AG04450 (cell line): ENCODE measurements at places on chromosomes 13 and 19.
A peak's percentile ranks its signal among the peaks of the same experiment; 100 is the strongest.

DNA sequence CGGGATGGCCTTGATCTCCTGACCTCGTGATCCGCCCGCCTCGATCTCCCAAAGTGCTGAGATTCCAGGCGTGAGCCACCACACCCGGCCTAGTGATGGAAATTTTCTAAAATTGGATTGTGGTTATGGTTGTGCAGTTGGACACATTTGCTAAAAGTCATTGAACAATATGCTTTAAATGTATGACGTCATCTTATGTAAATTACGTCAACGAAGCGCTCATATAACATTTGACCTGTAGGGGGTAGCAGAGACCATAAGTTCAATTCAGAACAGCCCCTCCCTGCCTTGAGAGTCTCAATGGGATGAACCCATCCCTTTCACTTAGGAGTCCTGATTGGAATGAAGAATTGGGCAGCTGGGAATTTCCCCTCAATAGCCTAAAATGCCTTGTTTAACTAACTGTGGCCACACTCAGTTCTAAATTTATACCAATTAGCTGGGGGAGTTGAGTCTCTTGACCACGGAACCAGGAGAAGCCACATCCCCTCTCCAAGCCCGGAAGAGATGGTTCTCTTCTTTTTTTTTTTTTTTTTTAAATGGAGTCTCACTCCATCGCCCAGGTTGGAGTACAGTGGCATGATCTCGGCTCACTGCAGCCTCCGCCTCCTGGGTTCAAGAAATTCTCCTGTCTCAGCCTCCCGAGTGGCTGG is 15.2 kb upstream of the TLE6 start:
- DNase-seq = peak; percentile 66

DNA sequence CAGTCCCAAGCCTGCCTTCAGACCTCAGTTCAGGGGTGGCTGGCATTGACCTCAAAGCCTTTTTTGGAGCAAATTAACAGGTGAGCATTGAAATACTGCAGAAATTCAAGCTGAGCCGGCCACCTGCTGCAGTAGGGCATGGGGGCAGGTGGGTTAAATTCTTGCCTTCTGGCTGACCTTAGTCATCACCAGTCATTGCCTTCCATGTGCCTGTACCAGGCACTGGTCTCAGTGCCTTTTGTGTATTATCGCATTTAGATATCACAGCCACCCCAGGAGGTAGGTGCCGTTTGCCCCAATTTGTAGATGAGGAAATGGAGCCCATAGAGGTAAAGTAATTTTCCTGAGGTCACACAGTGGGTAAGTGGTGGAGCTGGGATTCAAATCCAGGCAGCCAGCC is 7.2 kb downstream of the PPP1R37 start:
- DNase-seq = no peak

DNA sequence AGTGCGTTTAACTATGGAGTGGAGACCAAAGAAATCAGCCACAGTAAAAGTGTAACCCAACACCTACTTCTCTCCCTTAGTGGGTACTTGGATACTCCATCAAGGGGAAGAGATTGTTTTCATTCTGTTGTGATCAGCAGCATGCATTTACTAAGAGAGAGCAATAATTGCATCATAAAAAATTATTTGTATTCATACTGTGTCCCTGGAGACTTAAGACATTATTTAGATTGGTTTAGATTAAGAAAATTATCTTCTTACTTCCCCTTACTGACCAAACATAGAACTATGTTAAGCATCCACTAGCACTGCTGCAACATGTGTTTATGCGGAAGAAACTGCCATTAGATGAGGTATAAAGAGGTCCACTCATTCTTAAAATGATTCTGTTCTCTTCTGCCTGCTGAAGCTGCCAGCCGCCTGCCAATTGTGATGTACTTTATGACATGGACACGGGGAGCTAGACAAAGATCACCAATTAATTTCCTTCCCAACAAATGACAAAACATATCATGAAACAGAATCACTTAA is 738.5 kb downstream of the DIAPH3 start:
- DNase-seq = peak; percentile 51

- no peak for DNase-seq
Observed at GRCh38 chr19:45660636-45661035, 7.4 kb upstream of the GIPR start.

DNA sequence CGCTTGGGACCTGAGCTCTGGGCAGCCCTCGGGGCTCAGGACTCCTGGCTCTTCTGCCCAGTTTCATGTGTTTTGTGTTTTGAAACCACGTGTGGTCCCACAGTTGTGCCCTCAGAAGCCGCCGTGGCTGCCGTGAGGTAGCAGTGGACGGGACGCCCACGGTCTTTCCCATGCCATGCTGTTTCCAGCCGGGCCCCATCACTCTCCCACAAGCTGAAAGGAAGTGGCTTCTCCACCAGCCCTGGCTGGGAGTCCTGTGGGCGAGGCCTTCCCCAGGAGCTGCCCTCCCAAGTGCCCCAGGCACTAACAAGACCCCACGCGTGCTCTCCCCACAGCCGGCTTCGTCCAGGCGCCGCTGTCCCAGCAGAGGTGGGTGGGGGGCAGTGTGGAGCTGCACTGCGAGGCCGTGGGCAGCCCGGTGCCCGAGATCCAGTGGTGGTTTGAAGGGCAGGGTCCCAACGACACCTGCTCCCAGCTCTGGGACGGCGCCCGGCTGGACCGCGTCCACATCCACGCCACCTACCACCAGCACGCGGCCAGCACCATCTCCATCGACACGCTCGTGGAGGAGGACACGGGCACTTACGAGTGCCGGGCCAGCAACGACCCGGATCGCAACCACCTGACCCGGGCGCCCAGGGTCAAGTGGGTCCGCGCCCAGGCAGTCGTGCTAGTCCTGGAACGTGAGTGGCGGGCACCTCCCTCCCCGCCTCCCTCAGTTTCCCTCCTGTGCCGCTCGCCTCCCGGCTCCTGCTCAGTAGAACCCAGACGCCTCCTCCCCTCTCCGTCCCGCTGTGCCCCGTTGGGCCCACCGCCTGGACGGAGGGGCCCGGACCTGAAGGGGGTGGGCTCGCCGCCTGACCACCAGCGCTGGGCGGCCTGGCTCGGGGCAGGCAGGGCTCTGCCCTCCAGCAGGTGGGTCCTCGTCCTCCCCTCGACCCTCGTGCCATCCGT is 5.3 kb downstream of the BSG start:
- no peak for DNase-seq

- peak; percentile 2 for DNase-seq
Observed at GRCh38 chr13:29594710-29595379, 643 bp downstream of the SLC7A1 start.

DNA sequence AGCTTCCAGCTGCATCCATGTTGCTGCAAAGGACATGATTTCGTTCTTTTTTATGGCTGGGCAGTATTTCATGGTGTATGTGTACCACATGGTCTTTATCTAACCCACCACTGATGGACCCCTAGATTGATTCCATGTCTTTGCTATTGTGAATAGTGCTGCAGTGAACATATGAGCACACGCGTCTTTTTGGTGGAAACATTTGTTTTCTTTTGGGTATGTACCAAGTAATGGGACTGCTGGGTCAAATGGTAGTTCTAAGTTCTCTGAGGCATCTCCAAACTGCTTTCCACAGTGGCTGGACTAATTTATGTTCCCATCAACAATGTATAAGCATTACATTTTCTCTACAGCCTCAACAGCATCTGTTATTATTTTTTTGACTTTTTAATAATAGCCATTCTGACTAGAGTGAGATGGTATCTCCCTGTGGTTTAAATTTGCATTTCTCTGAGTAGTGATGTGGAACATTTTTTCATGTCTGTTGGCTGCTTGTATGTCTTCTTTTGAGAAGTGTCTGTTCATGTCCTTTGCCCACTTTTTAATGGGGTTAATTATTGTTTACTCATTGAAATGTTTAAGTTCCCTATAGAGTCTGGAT is 6.8 kb upstream of the UBE2L5 start:
- no peak for DNase-seq

DNA sequence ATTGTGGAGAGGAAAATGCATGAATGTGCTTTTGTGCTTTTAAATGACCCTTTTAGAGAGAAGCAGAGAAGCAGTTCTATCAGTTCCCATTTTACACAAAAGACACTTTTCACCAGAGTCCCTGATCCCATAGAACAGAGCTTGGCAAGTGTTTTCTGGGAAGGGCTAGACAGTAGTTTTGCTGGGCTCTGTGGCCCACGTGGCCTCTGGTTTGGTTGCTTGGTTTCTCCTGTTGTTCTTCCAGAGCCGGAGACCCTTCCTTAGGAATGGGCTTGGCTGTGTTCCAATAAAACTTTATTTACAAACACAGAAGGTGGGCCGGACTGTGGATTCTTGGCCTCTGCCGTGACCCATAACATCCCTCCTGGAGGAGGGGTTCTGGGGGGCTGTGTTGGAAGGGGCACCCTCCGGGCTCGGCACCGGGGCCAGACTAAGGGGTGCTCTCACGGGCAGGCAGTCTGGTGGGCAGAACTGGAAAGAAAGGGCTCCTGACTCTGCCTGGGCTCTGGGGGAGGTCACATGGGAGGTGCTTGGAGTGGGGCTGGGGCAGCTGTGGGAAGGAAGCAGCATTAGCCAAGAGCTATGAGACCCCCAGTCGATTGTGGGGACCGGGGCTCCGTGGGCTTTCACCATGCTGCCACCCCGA is 3.2 kb downstream of the SPPL2B start:
- DNase-seq = no peak

DNA sequence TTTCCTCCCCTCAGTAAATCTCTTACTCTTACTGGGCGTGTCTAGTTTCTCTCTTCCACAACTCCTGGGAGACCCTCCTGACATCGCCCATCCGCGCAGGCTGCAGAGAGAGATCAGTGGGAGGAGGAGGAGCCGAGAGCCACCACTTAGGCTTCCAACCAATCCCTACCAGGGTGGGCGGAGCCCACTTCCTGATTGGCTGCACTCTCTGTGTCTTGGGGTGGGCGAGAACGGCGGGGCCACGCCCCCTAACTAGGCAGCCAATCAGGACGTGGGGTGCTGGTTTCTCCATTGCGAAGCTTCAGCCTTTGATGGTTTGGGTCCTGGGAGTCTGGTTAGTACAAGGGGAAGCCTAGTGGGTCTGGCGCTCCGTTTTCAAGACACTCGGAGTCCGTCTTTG is at the start of gene PMIS2:
TSS of gene PMIS2 (plus strand) at position 326 of the 400 bp plus-strand sequence. CDS start 87 bp downstream, outside the sequence.
- no peak for DNase-seq

DNA sequence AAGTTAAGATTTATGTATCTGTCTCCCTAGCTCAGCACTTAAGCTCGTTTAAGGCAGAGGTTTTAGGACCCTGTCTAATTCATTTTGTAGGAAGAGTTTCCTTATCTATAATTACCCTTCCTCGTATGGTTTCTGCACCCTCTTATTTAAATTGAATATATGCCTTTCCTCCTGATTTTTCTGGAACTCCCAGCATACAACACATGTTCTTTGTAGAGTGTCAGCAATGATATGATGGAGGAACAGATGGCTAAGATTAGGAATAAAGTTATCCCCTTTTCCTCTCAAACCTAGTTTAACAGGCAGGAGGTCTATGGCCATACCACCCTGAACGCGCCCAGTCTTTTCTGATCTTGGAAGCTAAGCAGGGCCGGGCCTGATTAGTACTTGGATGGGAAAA is 359.5 kb downstream of the PCDH17 start:
- DNase-seq = no peak

DNA sequence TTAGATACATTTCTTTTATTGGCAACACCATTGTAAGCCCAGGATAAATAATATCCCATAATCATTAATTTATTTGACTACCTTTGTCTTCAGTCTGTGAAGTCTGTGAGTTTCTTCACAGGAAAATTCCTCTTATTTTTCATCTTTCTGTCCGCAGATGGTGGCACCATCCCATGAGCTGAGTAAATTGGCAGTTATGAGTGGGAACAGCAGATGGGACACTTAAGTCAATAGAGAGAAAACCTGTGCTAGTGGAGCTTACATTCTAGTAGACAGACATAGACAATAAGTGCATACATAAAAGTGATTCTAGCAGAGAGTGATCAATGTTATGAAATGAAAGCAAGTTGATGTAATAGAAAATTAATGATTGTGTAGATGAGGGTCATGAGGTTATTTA is 638.2 kb upstream of the MIR17HG start:
- no peak for DNase-seq
